Hematopoietic multipotent progenitor cell treated with erythropoietin and hydrocortisone succinate and interleukin-3 and kit ligand, for 15 days (in vitro differentiated cells): ENCODE measurements at places on chromosomes 13 and 19.

DNA sequence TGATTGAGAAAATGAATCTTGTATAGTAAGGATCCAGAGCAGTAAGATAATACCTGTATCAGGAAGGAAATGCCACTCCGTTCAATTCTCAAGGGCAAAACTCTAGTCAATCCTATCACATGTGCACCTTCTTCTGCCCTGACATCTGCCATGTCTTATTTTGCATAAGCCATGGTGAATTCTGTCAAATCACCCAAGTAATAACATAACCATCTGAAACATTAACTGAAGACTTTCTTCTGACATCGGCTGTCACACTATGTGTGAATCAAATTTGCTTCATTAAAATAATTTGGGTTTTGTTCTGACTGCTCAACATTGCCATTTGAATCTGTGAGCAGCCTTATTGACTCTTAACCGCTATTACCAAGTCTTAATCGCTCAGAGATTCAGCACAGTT, 91.2 kb downstream of the PCDH9 start:
- no peak for DNase-seq

DNA sequence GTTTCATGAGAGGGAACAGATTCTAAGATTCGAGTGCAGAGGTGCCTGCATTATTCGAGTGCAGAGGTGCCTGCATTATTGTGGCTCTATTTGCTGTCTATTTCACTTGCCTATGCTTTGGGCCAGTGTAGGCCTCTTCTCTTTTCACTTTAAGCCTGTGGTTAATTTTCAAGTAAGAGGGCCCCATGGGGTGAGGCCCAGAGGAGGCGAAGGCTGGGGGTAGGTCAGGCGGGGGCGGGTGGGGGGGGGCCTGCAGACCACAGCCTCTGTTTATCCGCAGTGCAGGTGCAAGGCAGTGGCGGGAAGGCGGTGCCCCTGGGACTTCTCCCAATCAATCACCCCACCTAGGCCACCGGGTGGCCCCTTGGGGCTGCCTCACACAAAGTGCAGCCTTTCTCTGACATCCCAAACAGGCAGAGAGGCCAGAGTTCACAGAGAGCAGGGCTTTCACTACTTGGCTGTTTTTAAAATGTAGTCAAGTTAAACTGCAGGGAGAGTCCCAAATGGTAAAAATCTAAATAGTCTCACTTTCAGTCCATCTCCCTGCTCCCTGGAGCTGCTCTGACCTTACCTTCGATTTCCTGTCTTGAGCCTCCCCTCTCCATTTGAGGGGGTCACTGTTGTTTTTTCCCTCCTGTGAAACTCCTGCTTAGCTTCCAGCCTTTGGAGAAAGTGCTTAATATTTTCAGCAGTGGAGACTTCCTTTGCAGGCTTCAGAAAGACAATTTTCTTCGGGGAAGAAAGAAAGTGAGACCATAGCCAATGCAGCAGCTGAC, 249.0 kb downstream of the DLEU7 start:
- no peak for DNase-seq

DNA sequence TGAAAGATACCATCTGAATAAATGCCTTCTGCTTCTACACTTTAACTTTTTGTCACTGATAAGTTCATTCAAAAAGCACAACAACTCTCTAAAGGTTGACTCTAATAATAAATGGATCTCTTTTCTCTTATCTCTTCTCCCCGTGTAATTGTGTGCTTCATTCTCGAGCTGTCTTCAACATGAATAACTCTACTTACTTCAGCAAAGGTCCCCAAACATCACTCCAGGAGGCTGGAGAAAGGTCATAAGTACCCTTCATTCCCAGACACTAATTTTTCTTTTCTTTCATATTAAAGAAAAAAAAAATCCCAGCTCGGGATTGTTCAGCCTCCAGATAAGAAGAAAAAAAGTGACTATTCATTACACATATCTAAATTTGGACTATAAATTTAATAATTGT, 222.2 kb downstream of the FOXO1 start:
- no peak for DNase-seq

GRCh38 chr13:70310396-70311119, 202.3 kb upstream of the KLHL1 start:
- no peak for DNase-seq

DNA sequence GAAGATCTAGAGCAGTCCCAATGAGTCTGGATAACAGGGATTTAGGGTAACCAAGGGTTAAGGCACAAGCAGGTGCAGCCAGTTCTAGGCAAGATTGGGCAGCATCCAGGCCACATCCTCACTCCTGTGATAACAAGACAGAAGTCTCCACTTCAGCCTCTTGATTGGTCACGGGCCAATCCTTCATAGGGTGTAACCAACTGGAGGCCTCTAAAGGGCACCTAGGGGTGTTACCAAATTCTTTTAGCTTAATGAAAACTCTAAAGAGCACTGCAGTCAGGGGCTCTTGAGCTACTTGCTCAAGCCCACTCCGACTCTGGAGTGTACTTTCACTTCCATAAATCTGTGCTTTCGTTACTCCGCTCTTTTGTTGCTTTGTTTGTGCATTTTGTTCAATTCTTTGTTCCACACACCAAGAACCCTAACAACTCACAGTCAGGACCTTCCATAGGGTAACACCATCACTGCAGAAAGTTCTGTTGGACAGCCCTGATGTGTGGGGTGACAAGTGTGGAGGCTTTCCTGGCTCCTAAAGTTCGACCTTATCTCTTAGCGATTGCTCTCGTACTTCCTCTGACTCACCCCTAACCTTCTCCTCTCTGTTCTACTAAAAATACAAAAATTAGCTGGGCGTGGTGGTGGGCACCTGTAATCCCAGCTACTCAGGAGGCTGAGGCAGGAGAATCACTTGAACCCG, 36.1 kb downstream of the ZSWIM9 start:
- DNase-seq = peak; percentile 69

DNA sequence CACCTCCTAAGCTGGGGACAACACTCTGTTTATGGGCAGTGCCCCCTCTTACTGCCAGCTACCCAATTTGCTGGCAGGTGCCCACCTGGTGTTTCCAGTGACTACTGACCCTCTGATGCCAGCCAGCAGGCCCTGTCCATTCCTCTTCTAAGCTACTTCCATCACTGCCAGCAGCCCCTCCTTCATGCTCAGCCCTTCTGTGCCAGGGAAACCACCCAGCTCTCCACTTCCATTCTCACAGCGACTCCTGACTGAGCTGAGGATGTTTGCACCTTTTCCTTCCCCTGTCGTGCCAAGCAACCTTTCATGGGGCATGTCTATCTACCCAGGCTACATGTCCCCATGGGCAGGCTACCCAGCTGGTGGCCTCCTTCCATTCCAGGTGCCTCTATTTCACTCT, 24.0 kb upstream of the ZNF492 start:
- DNase-seq = no peak

GRCh38 chr13:48402325-48402932, 10.5 kb downstream of the LPAR6 start:
- DNase-seq = no peak
